ENCODE measurements at places on chromosomes 5 and 9. TPM values are rescaled to one million over a fixed set of nuclear protein-coding genes. Genes with fewer than 3 reads are reported as not detected.

- no peak for DNase-seq
Observed at GRCh38 chr5:116428966-116429365, 145.7 kb downstream of the SEMA6A start.

DNA sequence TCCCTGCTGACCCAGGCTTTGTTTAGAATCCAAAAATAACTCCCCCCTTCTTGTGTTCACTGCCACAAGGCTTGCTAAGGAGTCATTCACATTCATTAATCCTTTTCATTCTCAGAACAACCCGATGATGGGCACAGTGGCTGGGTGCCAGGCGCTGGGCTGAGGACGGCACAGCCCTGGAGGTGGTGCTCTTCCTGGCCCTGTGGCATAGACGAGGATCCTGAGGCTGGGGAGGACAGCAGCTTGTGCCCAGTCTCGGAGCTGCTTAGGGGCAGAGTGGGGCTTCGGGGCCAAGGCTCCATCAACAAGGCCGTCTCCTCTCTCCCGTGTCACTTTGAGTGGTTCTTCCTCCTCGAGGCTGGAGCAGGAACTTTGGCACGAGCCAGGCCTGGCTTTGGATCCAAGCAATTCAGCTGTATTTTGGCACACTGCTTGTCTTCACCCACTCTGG lies 166.7 kb downstream of the TTLL11 start:
- no peak for DNase-seq

The NR2F1-AS1 gene
- not detected for total RNA-seq

GRCh38 chr9:74557571-74557970 lies 60.4 kb downstream of the RORB start:
- no peak for DNase-seq

DNA sequence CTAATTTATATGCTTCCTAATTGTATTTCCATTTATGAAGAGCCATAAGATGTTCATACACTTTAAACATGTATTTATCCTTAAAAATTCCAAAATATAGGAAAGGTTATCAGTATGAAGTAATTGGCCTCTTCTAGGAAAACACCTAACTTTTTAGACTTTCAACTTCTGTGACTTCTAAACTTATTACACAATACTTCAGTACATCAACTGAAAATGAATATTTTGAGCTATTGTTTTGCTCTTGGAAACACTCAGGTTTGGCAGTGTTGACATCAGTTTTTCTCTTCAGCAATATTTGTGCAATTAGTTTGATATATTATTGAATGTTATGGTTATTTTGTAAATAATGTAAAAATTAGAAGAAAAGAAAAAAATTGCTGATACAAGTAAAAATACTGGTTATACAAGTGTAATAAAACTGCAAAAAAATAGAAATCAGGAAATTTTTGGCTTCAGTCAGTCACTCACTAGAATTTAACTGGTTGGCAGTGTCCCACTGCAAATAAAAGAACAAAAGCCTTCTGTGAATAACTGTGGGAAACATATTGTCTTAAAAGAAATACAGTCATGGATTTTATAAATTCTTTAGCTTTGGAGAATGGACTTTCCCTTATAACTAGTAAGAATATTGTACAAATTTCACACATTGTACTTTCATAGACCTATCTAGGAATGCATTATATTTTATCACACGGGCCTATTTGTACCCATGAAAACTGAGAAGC lies 635.9 kb downstream of the TLE1 start:
- DNase-seq: no peak
